ENCODE measurements at places on chromosomes 3 and 15.

DNA sequence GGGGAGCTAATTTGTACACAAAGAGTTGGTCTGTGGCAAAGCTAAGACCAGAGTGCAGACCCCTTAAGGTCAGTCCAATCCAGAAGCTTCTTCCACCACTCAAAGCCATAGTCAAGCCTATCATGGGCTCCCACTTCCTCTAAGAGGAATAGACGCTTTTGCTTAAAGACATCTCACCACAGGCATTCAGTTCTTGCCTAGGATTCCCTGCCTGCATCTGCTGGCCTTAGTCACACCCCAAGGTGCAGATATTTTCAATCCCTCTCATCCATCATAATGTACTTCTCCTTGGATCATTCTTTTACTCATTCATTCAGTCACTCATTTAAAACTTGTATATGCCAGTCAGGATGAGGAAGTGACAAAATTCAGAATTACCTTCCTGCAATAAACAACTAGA is 179.6 kb upstream of the STT3B start:
- ATAC-seq = no peak

DNA sequence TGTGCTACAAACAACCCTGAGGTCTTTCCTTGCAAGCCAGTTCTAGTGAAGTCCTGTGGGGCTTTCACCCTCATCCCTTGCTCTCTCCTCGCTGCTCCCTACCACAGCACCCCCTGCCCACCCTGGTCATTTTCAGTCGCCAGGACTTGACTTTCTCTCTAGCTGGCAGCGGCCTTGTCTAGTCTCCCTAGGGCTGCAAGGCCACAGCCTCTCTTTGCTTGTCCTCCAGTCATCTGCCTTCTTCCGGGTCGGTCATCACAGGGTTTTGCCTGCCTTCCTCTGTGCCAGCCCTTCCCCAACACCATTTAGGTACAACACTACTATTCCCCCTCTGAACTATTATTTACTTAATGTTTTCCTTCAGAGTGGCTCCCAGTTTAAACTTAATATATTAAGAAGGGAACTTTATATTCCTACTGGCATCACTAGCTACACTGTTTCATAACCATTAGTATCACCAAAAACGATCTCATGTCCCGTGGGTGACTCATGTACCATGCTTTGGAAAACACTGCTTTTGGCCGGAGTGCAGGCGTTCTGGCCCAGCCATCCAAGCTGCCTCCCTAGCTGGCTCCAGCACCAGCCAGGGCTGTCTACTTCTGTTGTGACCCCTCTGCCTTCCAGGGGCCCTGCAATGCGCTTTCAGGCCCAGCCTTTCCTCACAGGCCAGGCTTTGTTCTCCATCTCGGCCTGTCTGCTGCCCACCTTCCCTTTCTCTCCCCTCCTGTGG is 21.4 kb downstream of the FAH start:
- ATAC-seq = no peak

- no peak for ATAC-seq
These were observed 251.9 kb downstream of the CDIN1 start for GRCh38 chr15:36831125-36831903.

DNA sequence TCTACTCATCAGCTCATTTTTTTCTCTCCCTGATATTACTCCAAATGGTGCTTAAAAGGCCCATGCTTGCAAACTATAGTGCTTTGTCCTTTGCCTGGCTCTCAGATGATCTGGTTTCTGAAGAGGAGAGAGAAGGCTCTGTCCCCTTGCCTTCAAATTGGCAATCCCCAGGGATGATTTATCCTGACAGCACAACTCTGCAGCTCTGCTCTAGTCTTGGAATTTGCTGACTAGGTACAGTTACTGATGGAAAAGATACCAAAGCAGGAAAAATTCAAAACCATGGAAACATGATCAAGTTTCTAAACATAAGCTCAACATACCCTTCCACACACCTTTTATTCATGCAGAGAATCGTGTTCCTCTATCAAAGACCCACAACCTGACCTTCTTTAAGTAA is 106.7 kb upstream of the CADPS start:
- ATAC-seq = no peak

DNA sequence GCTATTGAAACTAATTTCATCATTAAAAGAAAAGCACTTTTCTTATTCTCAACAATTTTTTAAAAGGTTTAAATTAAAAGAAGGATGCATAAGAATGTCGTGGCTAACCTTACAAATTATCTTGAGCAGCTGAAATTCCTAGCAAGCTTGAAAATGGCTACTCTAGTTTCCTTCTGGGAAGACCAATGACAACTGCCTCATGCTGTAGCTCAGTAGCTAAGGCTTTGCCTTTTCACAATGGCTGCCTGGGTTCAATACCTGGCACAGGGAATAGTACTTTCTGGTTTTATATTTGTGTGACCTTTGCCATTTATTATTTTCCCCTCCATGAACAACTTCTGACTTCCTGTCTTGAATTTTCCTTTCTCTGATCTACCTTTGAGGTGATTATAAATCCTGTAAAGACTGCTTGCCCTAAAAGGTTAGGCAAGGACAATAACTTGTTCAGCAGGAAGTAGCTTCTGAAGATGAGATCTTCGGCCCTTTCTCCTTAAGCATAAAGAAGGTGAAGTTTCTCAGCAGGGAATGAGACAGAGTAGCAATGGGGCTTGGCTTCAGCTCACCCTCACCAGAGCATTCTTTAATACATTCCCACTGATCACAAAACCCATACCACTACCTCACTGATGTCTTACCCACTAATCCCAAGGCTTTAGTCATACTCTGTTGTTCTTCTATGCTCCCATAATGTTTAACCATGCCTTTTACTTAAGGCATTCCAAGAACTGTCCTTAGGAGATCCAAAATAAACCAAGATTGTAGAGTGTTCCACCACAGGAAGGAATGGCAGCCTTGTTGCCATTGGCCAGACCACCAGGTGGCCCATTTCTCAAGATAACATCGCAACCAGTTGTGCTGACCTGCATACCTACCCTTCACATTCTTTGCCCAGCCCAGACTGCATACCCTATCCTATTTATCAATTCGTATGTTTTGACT is 276.8 kb downstream of the ULK4 start:
- ATAC-seq = no peak

- no peak for ATAC-seq
These were observed 35.1 kb downstream of the USP3 start for GRCh38 chr15:63539521-63539920.

DNA sequence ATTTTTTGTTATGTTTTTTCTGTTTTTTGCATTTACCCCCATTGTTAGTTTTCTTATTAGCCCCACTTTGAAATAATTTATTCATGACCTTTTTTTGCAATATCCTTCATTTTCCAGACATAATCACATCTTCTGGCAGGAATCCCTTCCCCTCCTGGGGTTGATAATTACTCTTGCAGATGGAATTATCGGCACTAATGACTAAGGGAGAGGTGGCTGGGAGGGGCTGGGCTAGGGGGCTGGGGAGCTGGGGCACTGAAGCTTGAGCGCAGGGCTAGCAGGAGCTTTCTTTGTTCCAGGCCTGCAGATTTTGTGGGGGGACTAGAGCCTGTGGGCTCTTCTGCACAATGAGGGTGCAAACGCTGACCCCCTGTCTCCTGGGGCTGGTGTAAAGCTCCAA is 77.8 kb downstream of the RAB11A start:
- no peak for ATAC-seq

- no peak for ATAC-seq
These were observed 11.3 kb downstream of the CORO2B start for GRCh38 chr15:68589783-68590710.

- no peak for ATAC-seq
These were observed 86.6 kb upstream of the GSK3B start for GRCh38 chr3:120180731-120181412.

GRCh38 chr15:61582092-61582491 is 353.0 kb upstream of the RORA start:
- ATAC-seq = no peak

GRCh38 chr3:128274837-128275236 is 121.6 kb downstream of the EEFSEC start:
- no peak for ATAC-seq

Data from activated CD4-positive, CD25-positive, alpha-beta regulatory T cell treated with anti-CD3 and anti-CD28 coated beads, Interleukin-2, amount 50 U/mL, for 24 hours (primary cell).